ENCODE measurements at places on chromosomes 16 and 17.

DNA sequence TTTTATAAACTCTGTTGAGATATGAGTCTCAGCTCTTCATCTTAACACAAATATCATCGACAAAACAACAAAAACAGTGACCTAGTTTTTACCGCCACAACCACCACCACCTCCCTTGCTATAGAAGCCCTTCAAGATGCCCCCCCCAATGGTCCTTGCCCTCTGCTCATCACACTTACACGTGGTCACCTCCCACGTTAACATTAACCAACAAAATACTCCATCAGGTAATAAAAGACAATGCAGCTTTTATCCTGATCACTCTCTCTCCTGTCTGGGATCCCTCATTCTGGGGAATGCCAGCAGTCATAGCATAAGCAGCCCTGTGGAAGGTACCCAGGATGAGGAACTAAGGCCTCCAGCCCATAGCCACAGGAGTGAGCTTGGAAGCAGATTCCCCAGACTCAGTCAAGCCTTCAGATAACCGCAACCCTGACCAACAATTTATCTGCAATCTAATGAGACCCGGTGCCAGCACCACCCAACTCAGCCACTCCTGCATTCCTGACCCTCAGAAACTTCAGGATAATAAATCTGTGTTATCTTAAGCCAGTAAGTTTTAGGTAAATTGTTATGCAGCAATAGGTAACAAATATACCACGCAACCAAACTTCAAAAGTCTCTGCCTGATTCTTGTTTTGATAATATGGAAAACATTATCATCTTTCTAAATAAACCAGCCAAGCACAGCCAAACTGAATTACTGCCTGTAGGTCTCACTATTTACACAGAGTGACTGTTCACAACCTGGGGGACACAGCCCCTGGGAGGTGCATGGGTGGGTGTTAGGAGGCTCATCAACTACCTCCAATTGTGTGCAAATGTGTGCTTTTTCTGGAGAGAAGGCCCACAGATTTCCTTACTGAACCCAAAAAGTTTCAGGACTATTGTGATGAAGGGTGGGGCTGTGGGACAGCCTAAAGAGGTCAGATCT is 6.1 kb downstream of the PECAM1 start:
- no peak for DNase-seq

DNA sequence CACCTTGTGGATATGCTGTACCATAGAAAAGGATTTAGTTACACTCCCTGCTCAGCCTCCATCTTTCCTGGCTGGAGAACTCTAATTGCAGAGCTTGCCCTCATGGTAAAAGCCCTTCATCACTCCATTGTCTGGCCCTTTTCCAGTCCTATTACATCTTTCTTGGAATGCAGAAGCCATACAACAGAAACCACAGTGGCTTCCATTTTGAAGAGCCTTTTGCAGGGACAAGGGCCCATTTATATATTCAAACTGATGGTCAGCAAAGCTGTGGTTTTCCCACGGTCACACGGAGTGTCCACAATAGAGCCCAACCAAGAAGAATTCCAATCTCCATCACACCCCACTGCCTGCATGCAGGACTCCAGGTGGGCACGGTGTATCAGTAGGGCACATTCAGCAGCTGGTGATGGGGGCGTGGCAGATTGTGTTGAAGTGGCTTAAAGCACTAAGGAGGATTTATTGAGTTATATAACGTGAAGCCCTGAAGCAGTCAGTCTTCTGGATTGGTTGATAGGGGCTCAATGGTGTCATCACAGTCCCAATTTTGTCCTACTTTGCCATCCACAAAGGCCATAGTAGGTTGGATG is 20.3 kb downstream of the COPRS start:
- no peak for DNase-seq

DNA sequence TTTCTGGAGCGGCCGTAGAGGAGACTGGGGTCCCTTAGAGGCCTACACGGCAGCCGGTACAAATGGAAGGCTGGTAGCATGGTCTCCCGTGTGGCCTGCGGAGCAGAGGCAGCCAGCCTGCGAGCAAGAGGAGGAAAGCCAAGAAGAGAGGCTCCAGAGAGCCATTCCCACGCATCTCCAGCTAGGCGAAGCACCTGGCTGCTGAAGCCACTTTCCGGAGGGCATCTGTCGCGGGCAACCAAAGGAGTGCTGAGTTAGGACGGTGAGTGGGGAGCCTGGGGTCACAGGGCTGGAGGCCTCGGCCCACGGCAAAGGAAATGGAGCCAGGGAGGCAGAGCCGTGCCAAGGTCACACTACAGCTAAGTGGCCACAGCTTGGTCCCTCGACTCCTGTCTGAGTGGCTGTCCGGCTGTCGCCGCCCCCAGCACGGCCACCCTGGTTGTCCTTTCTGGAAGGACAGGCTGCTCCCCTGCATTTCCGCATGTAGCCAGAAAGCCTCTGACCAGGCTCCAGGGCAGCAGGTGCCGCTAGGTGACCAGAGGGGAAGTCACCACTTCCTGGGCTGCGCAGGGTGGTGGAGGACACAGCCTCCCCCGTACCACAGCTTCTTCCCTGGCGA is 33.7 kb downstream of the ENGASE start:
- DNase-seq, result no peak

GRCh38 chr16:87671715-87672270 is 69.5 kb downstream of the JPH3 start:
- DNase-seq, result no peak

DNA sequence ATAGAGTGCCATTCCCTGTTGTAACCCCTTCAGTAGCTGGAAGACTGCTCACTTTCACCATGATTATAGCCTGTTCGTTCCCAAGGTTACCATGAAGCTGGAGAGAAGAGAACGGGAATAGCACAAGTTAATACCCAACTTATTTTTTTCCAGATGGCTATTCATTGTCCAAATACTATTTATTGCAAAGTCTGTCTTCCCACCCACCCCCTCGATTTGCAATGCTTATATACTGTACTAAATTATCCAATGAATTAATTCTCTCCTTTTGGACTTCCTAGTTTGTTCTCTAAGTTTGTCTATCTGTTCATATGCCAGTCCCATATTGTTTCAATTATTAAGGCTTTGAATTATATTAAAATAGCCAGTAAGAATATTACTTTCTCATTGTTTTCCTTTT is 231.0 kb downstream of the RAB11FIP4 start:
- DNase-seq, result no peak

DNA sequence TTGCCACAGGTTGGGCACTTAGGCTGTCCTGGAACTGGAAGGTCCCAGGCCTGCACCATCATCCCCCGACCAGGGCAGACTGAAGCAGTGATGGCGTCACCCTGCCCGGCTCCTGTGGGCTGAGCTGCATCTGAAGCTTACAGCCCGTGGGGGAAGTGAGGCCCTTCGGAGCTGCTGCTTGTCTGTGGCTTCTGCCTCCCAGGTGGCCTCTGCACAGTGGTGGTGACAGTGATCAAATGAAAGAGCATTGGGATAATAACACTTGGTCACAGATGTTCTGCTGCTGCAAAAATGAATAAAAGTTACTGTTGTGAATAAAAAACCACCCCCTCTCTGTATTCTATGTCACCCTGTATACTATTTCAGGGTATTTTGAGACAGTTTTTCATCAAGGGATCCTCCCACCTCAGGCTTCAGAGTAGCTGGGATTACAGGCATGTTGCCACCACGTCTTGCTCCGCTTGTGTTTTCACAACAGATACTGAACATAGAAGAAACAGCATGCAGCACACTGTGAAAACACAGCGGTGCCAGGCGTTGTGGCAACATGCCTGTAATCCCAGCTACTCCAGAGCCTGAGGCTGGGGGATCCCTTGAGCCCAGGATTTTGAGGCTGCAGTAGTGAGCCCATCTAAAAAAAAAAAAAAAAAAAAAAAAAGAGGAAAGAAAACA is 165.0 kb downstream of the LGALS9B start:
- no peak for DNase-seq

DNA sequence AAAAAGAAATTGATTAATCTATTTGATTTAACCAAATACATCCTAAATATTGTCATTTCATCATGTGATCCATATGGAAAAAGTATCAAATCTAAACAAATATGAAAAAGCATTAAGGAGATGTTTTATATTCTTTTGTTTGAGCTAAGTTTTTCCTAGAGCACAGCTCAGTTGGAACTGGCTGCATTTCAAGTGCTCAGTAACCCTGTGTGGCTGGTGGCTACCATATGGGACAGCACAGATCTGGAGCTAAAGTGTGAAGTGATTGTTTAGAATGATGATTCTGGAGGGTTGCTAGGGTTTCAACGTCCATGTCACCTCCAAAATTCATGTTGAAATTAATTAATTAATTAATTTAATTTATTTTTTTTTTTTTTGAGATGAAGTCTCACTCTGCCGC is 137.5 kb downstream of the XYLT1 start:
- DNase-seq, result no peak

- no peak for DNase-seq
Measured at GRCh38 chr16:20676268-20676825, 21.1 kb downstream of the ACSM1 start.

- DNase-seq, result no peak
Measured at GRCh38 chr17:59254742-59255141, 34.4 kb downstream of the GDPD1 start.

- no peak for DNase-seq
Measured at GRCh38 chr16:72677662-72678447, 370.1 kb downstream of the ZFHX3 start.

GRCh38 chr17:66807182-66807581 is 27.7 kb upstream of the CACNG5 start:
- DNase-seq, result no peak

- no peak for DNase-seq
Measured at GRCh38 chr17:50679008-50679544, 28.6 kb downstream of the ANKRD40 start.

- DNase-seq, result no peak
Measured at GRCh38 chr17:70394473-70395232, 225.3 kb downstream of the KCNJ2 start.

DNA sequence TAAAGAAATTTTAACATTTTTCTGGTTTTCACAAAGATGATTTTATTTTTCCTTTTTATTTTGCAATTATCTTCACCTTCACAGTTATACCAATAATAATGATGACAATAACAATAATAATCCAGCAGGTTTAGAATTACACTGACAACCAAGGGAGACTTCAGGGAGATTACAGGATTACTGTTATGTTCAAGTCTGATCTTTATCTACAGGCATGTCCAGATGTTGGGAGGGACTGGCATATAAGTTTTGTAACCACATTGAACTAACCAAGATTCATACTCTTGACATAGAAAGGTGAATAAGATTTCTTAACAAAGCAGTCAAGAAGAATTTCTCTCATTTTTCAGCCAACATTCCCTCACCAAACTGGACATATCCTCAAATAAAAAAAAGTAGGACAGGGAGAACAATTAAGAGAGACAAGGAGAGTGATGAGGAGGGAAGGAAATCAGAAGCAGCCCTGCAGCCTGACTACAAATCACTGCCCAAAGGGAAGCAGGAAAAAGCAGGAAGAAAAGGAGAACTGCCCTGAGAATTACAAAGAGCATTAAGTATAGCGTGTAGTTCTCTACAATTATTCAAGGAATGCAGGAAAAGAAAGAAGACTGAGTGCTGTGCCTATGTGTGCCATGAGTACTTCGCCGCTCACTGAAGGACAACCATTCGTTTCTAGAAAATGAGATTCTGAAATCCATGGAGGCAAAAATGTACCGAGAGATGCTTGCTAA is 155.7 kb upstream of the C17orf78 start:
- no peak for DNase-seq

GRCh38 chr16:20051147-20051546 is 22.5 kb downstream of the GPR139 start:
- no peak for DNase-seq

GRCh38 chr16:54930869-54931119 is 129 bp downstream of the IRX5 start:
- no peak for DNase-seq

DNA sequence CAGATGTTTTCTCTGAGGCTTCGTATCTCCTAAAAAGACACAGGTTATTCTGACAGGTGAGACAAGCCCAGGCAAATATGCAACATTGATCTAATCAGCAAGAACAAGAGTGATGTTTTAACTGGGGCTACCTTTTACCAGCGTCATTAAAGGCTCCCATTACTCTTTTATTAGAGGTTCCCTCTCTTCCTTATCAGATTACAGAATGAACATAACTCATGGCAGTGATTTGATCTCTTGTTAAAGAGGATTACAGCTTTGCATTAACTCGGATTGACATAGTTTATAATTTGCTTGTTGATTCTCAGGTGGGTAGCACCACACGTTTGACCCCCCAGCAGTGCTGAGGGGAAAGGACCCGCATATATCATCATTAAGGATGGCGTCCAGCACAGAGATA is 90.5 kb downstream of the AATF start:
- no peak for DNase-seq

DNA sequence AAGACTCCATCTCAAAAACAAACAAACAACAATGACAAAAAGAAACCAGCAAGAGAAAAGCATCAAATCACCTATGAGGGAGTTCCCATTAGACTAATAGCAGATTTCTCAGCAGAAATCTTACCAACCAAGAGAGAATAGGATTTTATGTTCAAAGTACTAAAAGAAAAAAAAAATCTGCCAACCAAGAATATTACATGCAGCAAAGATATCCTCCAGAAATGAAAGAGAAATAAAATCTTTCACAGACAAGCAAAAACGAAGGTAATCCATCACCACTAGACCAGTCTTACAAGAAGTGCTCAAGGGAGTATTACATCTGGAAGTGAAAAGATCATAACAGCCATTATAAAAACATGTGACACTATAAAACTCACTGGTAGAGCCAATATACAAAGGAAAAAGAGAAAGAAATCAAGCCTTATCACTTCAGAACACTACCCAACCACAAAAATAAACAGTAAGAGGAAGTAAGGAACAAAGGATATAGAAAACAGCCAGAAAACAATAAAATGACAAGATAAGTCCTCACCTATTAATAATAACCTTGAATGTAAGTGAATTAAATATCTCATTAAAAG is 66.3 kb downstream of the STX8 start:
- DNase-seq, result no peak

DNA sequence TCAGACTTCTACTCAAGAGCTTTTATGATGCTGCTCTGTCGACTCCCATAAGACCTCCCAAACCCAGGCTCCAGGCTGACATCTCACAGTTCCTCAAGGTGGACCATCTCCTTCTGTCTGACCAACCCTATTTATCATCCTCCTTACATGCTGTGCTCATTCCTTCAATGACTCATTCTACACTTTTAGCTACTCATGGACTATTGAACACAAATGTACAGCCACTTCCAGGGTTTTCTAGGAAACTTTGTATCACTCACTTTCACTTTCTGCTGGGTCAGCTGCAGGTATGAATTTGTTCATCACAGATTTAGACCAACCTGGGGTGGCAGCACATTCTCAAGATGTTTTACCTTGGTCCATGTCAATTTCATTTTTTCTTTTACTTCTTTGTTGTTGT is 162.4 kb upstream of the FAM20A start:
- DNase-seq, result no peak

GRCh38 chr17:75412455-75413317 is 7.2 kb upstream of the GRB2 start:
- peak; percentile 57 for DNase-seq

DNA sequence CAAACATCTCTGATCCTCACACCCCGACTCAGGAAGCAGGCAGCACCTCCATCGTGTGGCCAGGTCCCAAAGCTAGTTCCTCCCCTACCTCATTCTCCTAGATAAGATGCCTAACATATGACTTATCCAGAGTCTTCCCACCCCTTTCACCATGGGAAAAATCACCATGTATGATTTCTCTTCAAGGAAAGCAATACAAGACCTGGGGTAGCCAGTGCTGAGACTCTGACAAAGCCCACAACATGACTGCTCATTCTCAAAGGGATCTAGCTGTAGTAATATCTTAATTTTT is 45.1 kb downstream of the CMTM4 start:
- no peak for DNase-seq

Data from fibroblast of the conjunctiva (primary cell).